OCI-M1 (cell line): ENCODE measurements at places on chromosomes 16 and 17.

DNA sequence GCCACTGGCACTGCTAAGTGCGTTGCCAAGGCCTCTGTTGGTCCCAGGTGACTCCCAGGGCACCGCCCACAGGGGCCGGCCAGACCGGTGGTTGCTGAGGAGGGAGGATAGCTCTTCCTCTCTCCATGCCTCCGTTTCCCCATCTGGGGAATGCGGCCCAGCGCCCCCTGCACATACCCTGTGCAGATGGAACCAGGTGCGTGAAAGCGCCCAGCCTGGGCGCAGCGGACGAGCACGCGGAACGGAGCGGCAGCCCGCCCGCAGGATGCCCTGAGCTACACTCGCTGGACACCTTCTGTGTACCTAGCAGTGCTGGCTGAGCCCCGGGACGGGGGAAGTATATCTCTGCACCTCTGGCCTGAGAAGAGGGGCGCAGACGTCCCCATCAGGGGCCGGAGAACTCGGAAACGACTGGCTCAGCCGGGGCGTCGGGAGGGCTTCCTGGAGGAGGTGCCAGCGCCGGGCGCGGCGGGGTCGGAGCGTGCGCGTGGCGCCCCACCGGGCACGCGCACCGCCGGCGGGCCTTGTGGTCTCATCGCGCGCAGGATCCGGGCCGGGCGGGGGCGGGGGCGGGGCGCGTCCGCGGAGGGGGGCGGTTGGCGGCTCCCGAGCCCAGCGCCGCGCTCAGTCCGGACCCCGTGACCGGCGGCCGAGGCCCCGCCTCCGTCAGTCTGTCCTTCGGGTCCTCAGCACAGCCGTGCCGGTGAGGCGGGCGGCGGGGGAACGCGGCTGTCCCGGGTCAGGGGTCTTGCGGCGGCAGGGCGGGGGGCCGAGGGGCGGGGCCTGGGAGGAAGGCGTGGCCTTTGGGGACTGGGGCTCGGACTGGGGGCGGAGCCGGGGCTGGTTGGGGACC lies at the start of the genes CCDC78 and HAGHL:
CCDC78 (minus strand) TSS at position 6 of the 853 bp plus-strand sequence. CDS start 76 bp downstream, outside the sequence.
HAGHL (plus strand) TSS at position 669 of the 853 bp plus-strand sequence. CDS start 404 bp downstream, outside the sequence.
- peak; percentile 64 for DNase-seq

GRCh38 chr17:81400154-81400977 lies 5.1 kb downstream of the BAHCC1 start:
- no peak for DNase-seq

GRCh38 chr16:76665571-76666275 lies 388.5 kb downstream of the CNTNAP4 start:
- peak; percentile 21 for DNase-seq

DNA sequence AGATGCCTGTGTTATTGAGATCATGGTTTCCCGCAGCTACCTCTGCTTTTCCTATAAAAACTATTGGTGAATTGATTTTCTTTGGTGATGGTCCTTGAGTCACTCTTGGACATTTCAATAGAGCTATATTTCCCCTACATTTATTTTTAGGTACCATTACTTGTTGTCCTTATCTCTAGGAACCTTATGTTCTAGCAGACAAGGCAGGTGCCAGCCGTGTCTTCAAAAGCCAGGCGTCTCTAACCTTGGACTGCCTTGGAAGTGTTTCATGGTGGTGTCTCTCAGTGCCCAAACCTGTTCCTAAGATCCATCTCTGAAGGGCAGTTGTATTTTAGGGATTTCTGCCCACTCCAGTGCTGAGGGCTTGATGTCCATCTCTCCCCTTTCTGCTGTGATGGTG lies 77.4 kb upstream of the CLEC18A start:
- no peak for DNase-seq

DNA sequence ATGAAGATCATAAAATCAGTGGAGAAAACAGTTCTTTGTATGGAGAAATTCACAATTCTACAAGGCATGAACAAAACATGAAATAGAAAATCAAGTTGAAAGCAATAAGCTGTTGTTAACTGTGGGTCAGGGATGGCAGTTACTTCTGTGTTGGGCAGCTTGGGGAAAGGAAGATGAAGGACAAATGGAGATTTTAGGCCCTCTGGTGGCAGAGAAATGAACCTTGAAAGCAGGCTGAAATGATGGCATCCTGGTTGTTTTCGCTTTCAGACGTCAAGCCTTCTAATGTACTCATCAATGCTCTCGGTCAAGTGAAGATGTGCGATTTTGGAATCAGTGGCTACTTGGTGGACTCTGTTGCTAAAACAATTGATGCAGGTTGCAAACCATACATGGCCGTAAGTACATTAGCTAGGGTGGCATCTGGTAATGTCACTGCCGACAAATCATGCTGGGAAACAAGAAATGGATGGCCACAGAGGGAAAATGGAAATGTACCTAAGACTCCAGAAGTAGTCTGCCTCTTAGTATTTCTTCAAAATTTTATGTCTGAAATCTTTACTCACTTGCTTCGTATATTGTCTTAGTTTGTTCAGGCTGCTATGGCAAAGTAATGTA lies 108.9 kb downstream of the MAP2K6 start:
- peak; percentile 53 for DNase-seq
